Activated CD4-positive, alpha-beta T cell treated with anti-CD3 and anti-CD28 coated beads, Interleukin-2, amount 10 ng/mL, durations not matched to agents 7 days and 5 days (primary cell): ENCODE measurements at places on chromosomes 3 and 15. TPM values are rescaled to one million over a fixed set of nuclear protein-coding genes. Genes with fewer than 3 reads are reported as not detected.

GRCh38 chr3:8456412-8456811 is 45.2 kb upstream of the LMCD1 start:
- H3K4me1 ChIP-seq, result no peaks in the 10 kb centered on the region
- peaks cover 7% of the 10 kb centered on the region for H3K27me3 ChIP-seq
- no peak overlapping the region for H3K4me3 ChIP-seq
- no peak for DNase-seq
- H3K36me3 ChIP-seq, result no peaks in the 10 kb centered on the region

DNA sequence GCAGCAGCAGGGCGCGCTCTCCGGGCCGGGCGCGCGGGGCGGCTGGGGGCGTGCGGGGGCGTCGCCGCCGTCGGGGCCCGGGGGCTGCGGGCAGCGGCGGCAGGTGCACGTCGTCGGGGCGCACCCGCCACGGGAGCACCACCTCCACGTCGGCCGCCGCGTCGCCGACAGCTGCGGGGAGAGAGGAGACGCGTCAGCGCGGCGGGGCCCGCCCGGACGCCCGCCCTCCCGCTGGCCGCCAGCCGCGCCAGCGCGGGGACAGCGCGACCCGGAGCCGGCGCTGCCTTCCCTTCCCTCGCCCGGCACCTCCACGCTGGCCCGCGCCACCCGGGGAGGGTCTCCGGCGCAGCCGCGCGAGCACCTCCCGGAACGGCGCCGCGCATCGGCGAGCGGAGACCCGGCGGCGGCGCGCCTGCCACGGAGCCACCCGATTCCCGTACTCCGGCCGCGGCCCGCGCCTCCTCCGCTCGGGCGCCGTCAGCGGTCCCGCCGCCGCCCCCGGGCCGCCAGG is 481 bp downstream of the ADAMTS17 start:
- peaks cover 18% of the 10 kb centered on the region for H3K4me1 ChIP-seq
- H3K27ac ChIP-seq, result no peak overlapping the region
- H3K27me3 ChIP-seq, result peaks cover 17% of the 10 kb centered on the region
- peak; percentile 30 for DNase-seq

DNA sequence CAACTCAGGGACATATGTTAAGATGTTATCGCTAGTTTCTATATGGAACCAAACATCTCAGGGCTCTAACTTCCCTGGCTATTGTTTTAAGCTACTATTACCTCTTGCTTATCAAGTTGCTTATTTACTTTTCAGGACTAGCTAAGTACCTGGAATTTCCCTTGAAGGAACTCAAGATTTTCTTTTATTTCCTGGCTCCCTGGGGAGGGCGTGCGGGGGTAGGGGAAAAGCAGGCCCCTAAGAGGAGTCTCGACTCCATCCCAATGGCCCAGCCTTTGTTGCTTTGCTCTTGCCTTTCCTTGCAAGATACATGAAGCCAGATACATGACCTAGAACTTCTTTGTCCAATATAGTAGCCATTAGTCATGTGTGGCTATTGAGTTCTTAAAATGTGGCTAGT is 76.9 kb upstream of the STXBP5L start:
- H3K4me1 ChIP-seq, result no peaks in the 10 kb centered on the region
- no peak overlapping the region for H3K27ac ChIP-seq
- H3K36me3 ChIP-seq, result no peaks in the 10 kb centered on the region
- H3K4me3 ChIP-seq, result no peak overlapping the region
- H3K27me3 ChIP-seq, result peaks cover 9% of the 10 kb centered on the region
- DNase-seq, result no peak

GRCh38 chr3:184333700-184334099 is 3.7 kb upstream of the FAM131A start:
- no peaks in the 10 kb centered on the region for H3K27me3 ChIP-seq
- peaks cover 51% of the 10 kb centered on the region for H3K4me1 ChIP-seq
- H3K27ac ChIP-seq, result peak overlapping the region; percentile 69
- H3K36me3 ChIP-seq, result peaks cover 51% of the 10 kb centered on the region

DNA sequence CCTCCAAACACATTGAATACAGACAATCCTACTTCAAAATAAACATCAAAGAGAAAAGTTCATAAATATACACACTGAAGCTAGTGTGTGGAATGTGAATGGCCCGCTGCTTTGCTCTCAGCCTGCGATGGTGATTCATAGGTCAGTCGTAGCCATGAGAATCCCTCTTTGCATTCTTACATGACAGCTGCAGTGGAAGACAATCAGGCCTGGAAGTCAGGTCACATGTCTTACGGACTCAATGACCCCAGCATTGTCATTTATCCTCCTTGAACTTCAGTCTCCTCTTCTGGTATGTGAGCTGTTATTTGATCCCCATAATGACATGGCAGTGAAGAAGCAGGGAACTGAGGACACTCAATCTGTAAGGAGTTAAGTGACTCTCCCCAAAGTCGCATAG is 217.8 kb upstream of the EOMES start:
- no peak overlapping the region for H3K4me3 ChIP-seq
- no peaks in the 10 kb centered on the region for H3K27me3 ChIP-seq
- H3K4me1 ChIP-seq, result peaks cover 2% of the 10 kb centered on the region
- DNase-seq, result no peak
- no peaks in the 10 kb centered on the region for H3K36me3 ChIP-seq

DNA sequence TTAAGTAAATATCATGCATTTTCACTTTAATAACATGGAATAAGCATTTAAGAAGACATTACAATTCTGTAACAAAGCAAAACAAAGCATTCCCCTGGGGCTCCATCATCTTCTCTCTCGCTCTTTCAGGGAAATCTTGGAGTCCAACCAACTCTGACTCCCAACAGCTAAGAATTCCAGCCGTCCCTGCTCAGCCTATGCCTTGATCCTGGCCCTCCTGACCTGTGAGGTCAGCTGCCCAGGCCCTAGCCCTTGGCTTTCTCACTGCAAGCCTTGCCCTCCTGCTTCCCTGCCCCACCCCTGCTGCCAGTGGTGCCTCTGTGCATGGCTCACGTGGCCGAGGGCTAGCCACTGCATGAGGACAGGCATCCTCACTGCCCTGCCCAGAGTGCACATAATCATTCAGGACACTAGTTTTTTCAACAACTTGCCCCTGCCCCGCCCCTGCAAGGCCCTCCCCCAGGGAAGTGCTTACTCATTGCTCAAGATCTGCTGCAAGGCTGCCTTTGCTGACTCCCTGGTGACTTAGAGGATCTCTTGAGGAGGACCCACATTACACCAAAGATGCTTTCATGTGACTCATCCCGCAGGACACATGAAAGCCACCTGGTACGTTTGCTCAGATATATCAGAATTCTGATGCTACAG is 37.6 kb downstream of the MTMR10 start:
- peak overlapping the region; percentile 31 for H3K27ac ChIP-seq
- H3K4me1 ChIP-seq, result peaks cover 12% of the 10 kb centered on the region
- H3K4me3 ChIP-seq, result no peak overlapping the region
- no peak for DNase-seq
- no peaks in the 10 kb centered on the region for H3K27me3 ChIP-seq

The AGBL1 gene
- not detected for total RNA-seq

The TCAIM gene
- total RNA-seq, result 19.9 TPM

The PIGZ gene
- 2.6 TPM for total RNA-seq
